Epithelial cell of esophagus (primary cell): ENCODE measurements at places on chromosomes 3 and 15.
A peak's percentile ranks its signal among the peaks of the same experiment; 100 is the strongest.

GRCh38 chr15:53559364-53560277, 199.8 kb downstream of the WDR72 start:
- no peak for DNase-seq

DNA sequence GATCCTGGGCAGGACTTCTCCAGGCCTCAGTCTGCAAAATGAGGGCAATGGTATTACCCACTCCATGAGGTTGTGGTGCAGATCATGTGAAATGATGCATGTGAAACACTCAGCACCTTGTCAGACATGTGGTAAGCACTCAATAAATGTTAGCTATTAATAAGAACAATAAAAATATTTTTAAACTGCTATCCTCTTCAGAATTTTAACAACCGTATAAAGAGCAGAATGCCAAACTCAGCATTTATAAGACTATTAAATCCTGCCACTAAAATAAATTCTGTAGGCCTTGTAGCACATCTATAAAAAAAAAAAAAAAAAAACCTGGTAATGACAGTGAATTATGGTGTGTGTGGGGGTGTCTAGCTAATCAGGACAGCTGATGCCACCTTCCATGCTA, 213.9 kb upstream of the UMPS start:
- DNase-seq, result no peak

- DNase-seq, result no peak
Observed at GRCh38 chr3:187210545-187211327, 13.4 kb downstream of the RTP1 start.

DNA sequence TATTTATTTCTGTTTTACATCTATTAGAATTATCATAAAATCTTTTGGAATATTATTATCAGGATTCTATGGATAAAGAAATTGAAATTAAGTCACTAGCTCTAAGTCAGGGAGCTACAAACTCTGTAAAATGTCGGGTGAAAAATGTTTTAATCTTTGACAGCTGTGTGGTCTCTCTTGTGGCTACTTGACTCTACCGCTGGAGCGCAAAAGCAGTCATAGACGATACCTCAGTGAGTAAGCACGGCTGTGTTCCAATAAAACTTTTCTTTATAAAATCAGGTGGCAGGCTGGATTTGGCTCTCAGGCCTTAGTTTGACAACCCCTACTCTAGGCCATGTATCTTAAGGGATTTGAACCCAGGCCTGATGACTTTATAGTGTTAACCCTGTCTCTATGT, 88.5 kb upstream of the PFN2 start:
- peak; percentile 41 for DNase-seq

DNA sequence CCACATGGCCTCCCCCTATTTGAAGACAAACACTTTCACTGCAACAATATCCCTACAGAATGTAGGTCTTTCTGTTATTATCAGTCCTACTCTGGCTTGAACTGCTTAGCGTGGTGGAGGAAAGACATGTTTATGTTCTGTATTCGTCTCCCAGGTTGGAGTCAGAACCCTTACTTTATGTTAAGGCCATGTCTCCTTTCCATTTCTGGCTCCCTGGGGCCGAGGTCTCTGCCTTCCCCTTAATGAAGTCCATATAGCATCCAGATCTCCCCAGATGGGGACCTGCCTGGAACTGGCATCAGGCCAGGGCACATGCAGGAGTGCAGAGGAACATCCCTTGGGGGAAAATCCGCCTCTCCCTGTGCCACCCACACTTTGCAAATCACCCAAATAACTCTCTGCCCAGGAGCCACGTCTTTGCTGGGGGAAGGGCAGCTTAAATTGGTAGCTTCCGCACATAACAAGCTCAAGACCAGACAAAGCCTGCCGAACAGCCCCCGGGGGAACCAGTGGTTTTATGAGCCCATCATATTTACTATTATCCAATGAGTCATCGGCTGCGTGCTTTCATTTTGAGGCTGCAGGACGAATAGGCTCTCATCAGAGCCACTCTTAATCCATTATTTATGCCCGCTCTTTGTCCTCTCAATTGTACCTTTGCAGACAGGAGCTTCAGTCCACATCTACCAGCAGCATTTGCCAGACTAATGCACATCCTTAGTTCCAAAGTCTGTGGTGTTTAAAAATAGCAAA, 237.0 kb downstream of the UACA start:
- peak; percentile 91 for DNase-seq
